Effector memory CD8-positive, alpha-beta T cell (primary cell): ENCODE measurements at places on chromosomes 16 and 17.

DNA sequence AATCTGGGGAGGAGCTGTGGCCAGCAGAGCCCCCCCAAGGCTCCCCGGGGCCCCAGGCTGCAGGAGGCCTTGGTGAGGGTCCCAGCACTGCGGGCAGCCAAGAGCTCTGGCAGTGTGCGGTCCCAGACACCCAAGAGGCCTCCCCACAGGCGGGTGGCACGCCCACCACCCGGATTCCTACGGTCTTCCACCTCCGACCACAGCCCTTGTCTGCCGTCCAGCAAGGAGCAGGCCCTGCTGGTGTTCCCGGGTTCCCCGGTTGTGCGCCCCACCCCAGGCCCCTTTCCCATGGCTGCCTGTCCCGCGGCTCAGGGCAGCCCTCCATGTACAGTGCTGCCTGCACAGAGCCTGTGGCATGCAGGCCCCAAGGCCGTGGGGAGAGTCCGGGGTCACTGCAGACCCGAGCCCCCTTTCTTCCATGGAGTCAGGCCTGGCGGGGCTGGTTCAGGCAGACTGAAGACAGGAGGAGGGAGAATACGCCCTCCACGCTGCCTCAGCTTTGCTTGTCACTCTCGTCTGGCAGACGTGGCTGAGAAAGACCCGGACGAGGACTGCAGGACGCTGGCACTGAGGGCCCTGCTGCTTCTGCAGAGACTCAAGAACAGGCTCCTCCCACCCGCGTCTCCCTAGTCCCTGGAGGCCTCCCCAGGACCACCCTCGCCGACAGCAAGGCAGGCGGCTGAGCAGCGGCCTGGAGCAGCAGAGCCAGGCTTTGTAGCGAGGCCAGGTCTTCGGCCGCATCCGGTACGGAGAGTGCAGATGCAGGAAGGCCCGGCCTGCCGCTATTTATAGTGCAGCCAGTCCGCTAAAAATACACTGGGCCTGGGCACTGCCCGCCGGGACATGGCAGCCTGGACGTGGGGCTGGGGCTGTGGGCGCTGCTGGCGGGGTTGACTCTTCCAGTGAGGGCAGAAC is 16.4 kb downstream of the TELO2 start:
- no peak for DNase-seq

DNA sequence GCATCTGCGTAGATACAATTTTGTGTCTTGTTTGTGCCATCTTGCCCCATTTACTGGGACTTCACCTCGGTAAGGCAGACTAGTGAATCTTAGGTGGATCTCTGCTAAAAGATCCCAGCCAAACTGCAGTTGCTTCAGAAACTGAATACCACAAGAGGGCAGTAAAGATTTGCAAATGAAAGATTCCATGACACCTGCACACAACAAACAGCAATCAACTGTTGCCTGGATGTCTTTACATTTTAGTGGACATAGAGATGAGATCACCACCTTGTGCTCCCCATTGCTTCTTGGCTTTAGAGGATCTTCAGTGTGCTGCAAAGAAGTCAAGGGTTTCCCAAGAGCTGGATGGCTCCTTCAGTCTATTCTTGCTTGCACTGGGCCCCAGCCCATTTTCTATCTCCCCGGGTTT is 119.2 kb upstream of the CACNG5 start:
- no peak for DNase-seq

- DNase-seq = no peak
These were observed 19.3 kb downstream of the PHKB start for GRCh38 chr16:47480410-47480809.

- no peak for DNase-seq
These were observed 238.1 kb downstream of the ZNF423 start for GRCh38 chr16:49617710-49618330.

- DNase-seq = no peak
These were observed 11.1 kb downstream of the TSC2 start for GRCh38 chr16:2058872-2059271.

- no peak for DNase-seq
These were observed 87.6 kb downstream of the XYLT1 start for GRCh38 chr16:17382949-17383863.

GRCh38 chr17:27562777-27563455 is 68.1 kb upstream of the LGALS9 start:
- no peak for DNase-seq

DNA sequence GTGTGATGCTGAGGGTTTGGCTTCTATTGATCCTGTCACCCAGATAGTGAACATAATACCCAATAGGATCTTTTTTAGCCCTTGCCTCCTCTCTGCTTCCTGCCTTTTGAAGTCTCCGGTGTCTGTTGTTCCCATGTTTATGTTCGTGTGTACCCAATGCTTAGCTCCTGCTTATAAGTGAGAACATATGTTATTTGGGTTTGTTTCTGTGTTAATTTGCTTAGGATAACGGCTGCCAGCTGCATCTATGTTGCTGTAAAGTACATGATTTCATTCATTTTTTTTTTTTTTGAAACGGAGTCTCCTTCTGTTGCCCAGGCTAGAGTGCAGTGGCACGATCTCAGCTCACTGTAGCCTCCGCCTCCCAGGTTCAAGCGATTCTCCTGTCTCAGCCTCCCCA is 23.0 kb downstream of the DUS2 start:
- no peak for DNase-seq

DNA sequence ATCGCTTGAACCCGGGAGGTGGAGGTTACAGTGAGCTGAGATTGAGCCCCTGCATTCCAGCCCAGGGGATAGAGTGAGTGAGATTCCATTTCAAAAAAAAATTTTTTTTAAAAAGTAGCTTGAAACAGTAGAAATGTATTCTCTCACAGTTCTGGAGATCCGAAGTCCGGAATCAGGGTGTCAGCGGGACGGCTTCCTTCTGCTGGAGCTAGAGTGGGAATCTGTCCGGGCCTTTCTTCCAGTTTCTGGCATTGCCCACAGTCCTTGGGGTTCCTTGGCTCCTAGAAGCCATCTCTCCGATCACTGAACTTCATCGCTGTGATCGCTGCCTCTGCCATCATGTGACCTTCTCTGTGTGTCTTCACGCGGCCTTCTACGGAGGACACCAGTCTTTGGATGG is 181.2 kb upstream of the CIBAR2 start:
- no peak for DNase-seq
